Stimulated activated naive CD8-positive, alpha-beta T cell treated with anti-CD3 and anti-CD28 coated beads, Interleukin-15, amount 100 ng/mL, for 72 hours (primary cell): ENCODE measurements at places on chromosomes 1 and 21.

DNA sequence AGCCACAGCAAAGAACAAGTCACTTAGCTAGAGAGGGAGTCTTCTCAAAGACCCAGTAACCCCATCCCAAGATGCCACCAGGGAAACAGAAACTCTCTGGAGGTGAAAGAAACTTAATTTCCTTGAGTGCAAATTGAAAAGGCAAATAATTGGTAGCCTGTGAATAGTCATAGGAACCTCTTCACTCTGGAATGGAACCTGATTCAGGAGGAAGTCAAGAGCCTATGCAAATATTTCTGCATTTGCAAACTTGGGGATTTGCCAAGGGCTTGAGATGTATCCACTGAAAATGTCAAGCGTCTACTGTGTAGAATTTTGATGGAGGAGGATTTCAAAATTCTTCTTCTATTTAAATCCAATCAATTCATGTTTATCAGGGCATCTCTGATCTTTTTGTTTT lies 5.7 kb downstream of the HIVEP3 start:
- DNase-seq, result no peak

GRCh38 chr1:160978510-160978927 lies 23.9 kb upstream of the ITLN2 start:
- no peak for DNase-seq

DNA sequence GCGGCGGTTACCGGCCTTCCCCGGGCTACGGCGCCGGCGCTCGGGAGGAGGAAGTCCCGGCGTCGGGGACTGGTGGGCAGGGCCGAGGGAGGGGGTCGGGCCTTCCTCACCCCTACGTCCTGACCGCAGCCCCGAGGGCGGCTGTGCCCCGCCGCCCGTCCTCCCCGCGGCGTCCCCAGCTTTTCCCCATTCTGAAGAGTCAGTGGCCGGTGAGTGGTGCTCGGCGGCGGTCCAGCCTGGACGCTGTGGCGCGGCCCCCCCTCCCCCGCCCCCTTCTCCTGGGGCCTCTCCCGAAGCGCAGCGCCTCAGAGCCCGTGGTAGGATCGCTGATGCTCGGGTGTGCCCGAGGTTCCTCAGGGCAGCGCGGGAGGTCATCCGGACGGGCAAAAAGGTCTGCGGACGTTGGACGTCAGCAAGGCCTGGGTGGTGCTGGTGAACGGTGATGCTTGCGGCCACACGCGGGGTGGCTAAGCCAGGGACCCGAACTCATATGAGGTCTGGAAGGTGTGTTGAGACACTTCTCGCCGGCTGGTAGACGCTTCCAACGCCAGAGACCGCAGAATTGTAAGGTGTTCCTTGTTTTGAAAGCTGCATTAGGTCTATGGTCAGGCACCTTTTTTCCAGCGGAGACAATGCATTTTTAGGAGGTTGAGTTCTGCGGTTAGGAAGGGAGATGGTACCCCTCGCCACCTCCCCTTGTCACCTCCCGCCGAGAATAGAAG lies 725 bp downstream of the SLC25A33 start:
- peak; percentile 63 for DNase-seq

GRCh38 chr1:94142022-94142421 lies 21.1 kb upstream of the ABCA4 start:
- DNase-seq, result no peak

DNA sequence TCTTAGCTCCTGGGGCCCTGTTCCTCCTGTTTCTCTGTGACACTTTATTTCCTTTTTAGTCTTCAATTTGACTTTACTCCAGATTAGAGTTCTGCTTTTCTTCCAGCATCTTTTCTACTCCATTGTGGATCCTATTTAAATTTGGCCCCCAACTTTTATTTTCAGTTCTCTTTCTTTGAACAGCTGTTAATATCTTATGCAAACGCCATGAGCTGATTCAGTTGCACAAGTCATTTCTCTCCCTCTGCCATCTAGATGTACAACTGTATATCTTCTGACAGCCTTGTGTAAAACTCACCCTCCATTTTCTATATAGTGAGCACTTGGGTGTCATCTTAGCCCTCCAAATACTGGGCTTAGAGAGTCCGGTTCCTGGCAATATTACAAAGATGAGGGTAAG lies 42.2 kb downstream of the SPATA17 start:
- DNase-seq, result no peak

- peak; percentile 49 for DNase-seq
Observed at GRCh38 chr1:100538913-100539835, 1.2 kb downstream of the GPR88 start.

- DNase-seq, result no peak
Observed at GRCh38 chr1:43275826-43276620, 6.2 kb downstream of the TMEM125 start.

DNA sequence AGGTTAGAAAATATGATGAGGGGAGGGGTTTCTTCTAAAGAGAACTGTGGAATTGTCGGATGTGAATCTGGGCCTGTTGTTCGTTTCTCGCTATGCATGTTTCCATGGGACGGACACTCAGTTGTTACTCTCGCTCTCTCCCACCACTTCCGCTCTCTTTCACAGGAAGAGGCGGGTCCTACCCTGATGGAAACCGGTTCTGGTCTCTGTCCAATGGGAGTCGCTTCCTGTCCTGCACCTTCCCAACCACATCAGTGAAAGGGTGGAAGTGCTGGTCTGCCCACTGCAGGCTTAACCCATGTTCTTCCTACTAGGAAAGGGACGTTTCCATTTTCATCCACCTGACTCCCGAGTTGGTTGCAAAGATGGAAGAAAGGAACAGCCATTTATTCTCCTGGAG lies 119.4 kb downstream of the KCNJ15 start:
- DNase-seq, result no peak

DNA sequence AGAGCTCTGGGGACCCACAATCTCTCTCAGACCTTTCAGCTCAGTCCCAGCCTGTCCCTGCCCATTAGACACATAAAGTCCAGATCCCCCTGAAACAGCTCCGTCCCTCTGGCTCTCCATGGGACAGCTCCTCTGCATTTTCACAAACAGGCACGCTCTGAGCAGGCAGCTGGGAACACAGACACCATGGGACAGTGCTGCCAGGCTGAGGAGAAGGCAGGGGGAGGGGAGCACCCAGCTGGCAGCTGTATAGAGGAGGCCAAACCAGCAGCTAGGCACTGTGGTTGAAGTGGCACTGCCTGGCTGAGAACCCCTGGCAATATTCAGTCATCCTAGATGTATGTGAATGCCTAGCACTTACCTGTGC lies 2.0 kb downstream of the TMEM63A start:
- DNase-seq, result no peak

- no peak for DNase-seq
Observed at GRCh38 chr21:40512590-40512989, 334.4 kb downstream of the DSCAM start.
